AG04450 (cell line): ENCODE measurements at places on chromosomes 3 and 15.

GRCh38 chr3:14216257-14217048 is 37.8 kb downstream of the LSM3 start:
- no peak for DNase-seq

GRCh38 chr3:114110439-114110838 is 53.9 kb downstream of the QTRT2 start:
- DNase-seq: no peak

DNA sequence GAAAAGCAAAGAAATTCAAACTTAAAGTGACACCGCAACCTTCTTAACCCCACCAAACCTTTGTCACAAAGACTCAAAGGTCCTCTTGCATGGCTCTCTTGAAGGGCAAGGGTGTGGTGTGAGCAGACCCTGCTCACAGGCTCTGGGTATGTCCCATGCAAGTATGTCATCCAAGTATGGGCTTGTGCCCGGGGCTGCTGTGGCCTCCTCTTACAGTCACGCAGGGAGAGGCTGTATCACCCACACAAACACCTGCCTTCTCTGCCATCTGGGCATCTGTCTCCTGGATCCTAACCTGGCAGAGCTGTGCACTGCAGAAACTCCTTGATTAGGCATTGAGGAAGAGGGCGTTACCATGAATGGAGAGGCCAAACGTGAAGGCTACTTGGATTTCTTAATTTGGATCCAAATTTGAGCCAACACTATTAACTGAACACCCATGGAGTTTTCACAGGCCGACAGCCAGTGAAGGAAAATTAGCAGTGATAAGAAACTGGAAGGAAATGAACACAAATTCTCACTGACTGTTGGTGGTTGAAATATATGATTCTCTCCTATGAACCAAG is 146.6 kb downstream of the DUT start:
- DNase-seq: no peak

GRCh38 chr3:8914491-8914890 is 48.8 kb downstream of the RAD18 start:
- peak; percentile 90 for DNase-seq

DNA sequence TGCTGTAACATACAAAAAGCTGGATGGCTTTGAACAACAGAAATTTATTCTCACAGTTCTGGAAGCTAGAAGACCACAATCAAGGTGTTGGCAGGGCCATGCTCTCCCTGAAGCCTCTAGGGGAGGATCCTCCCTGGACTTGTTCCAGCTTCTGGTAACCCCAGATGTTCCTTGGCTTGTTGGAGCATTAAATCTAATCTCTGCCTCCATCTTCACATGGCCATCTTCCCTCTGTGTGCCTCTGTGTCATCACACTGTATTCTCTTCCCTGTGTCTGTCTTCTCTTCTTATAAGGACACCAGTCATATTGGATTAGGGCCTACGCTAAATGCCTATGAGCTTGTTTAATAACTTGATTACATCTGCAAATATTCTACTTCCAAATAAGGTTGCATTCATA is 109.5 kb downstream of the STAG1 start:
- no peak for DNase-seq

- no peak for DNase-seq
Measured at GRCh38 chr3:135020181-135020580, 225.1 kb downstream of the EPHB1 start.

DNA sequence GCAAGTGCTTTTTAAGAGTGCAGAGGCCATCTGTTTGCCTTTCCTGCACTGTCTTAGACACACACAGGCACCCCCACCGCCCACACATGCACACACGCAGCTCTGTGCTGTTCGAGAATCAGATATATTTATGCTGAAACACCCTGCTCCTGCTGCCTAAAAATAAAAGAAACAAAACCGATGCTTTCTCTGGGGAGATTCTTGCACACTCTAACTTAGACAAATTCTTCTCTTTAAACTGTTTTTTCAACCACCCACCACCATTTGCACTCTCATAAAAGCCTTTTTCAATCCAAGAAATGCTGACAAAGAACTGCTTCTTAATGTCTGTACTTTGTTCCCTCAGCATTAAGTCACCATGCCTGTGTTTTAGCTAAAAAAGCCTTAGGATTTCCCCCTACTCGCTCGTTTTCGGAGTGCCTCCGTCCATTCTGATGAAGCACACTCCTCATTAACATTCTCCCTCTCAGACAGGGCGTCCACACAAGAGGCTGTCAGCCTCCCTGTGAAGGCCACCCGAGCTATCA is 26.2 kb downstream of the SLC12A8 start:
- no peak for DNase-seq

GRCh38 chr15:100733101-100733842 is 130.9 kb downstream of the ASB7 start:
- DNase-seq: no peak

GRCh38 chr3:180062771-180063170 is 26.0 kb upstream of the PEX5L start:
- DNase-seq: no peak

GRCh38 chr3:172517859-172518466 is 5.3 kb downstream of the TNFSF10 start:
- no peak for DNase-seq

DNA sequence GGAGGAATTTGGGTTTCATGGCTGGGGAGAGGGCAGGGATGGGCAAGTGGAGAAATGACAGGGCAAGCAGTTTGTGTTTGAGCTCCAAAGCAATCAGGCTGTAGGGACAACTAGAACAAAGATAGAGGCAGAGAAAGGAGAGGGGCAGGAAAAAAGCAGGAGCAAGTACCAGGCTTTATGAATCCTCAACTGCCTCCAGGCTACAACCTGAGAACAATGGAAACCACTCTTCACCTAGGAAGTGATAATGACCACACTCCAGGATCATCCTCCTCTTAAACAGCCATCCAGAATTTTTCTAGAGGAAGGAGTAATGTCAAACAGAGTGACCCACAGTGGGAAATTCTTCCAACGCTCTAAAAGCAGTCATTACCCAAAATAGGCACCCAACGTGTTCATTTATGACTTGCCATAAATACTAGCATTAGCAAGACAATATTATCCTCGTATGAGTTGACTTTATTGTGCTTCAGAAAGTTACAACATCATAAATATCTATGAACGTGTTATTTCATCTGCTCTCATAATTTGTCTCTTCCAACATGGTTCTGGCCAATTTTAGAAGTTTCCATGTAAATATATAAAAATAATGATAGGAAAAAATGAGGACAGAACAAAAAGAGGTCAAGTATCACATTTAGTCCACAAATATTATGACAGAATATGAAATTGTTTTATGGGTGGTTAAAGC is 50.5 kb downstream of the TNFAIP8L3 start:
- DNase-seq: no peak

- DNase-seq: peak; percentile 54
Measured at GRCh38 chr3:36700537-36701248, 63.7 kb downstream of the DCLK3 start.

GRCh38 chr3:30984855-30985749 is 90.6 kb upstream of the GADL1 start:
- no peak for DNase-seq

- no peak for DNase-seq
Measured at GRCh38 chr15:62732078-62732477, 310.5 kb upstream of the TPM1 start.

DNA sequence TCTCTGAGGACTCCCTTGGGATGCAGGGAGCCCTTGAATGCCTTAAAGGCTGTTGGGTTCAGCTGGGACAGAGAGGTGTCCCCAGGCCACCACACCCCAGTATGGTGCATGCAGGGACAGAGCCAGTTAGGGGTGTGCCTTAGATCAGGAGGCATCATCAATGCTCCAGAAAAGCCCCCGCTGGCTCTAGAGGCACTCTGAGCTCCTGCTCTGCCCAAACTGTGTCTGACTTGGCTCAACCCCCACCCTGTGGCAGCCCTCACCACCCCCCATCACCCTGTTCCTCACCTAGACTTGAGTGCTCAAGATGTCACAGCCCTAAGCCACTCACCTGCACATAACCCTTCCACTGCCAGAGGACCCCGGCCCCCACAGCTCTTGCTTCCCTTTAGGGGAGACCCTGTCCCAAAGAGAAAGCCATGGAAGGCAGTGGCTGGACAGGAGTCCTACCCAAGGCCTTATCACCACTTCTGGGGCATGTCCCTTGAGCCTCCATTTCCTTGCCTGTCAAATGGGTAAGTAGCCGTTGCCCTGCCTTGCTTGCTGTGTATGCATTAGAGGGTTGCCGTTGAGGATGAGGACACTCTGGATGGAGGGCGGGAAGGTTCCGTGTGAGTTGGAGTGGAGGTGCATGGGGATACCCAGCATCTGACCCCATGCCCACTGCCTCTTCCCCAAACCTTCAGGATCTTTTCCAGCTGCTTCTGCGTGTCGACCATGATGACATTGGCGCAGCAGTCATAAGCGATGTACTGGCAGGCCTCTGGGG is 41.4 kb downstream of the ACSBG1 start:
- DNase-seq: no peak

GRCh38 chr3:156655819-156656550 is 18.4 kb upstream of the TIPARP start:
- no peak for DNase-seq

DNA sequence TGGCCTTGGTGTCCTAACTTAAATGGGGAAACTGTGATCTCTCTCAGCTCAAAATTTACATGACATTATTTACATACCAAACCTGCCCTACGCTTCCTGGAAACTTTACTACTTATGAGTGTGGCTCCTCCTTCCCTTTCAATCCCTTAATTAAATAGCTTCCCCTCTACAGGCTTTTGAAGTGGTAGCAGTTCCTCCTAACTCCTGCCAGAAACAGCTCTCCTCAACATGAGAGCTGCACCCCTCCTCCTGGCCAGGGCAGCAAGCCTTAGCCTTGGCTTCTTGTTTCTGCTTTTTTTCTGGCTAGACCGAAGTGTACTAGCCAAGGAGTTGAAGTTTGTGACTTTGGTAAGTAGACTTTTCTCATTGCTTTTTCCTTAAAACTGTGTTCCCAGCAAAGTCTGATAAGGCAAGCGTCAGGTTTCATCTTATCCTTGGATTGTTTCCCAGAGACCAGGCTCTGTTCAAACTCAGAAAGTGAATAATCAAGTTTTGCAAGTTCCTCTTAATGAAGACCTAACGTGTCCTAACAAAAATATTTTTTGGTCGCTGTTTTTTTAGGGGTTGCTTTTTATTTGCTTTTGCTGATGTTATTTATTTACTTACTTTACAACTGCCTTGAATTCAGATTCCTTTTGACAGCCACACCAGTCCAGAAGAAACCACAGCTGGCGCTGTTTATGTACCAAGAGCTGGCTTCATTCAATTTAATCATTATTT is at the start of gene ACP3:
Gene ACP3 (plus strand): TSS at position 179 of the 720 bp plus-strand sequence. CDS start 50 bp downstream, at position 229.
- peak; percentile 32 for DNase-seq

DNA sequence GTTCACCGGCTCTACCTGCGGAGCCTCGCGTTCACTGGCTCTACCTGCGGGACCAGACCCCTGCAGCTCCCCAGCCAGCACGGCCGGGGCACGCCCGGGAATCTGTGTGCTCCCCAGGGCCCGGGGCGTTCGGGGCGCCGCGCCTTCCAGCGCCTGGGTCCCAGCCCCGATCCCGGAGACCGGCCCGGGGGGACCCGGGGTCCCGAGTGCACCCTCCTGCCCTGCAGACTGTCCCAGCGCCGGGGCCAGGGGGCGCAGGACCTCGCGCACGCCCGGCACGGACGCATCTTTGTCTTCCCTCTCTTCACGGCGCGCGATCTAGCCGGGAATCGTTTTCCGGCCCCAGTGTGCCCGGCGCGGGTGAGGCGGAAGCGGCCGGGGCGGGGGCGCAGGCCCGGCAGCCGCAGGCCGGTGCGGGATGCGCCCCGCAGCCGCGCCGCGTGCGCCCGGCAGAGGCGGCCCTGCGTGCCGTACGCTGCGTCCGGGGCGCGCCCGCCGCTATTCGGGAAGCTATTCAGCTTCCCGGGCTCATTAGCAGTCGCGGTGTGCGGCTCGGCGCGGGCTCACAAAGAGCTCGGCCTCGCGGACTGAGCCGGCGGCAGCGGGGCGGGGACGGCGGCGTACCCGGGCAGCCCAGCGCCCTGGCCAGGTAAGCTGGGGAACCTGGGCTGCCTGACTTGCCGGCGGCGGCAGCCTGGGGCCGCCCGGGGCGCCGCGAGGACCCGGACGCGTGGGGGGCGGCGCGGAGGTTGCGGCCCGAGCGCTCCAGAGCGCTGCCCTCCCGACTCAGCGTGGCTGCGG is at the start of gene APBA2:
Gene APBA2 (plus strand): TSS at position 345 of the 801 bp plus-strand sequence. CDS start 167,911 bp downstream, outside the sequence.
- no peak for DNase-seq

GRCh38 chr3:136194409-136195257 is 1.5 kb downstream of the MSL2 start:
- DNase-seq: no peak

DNA sequence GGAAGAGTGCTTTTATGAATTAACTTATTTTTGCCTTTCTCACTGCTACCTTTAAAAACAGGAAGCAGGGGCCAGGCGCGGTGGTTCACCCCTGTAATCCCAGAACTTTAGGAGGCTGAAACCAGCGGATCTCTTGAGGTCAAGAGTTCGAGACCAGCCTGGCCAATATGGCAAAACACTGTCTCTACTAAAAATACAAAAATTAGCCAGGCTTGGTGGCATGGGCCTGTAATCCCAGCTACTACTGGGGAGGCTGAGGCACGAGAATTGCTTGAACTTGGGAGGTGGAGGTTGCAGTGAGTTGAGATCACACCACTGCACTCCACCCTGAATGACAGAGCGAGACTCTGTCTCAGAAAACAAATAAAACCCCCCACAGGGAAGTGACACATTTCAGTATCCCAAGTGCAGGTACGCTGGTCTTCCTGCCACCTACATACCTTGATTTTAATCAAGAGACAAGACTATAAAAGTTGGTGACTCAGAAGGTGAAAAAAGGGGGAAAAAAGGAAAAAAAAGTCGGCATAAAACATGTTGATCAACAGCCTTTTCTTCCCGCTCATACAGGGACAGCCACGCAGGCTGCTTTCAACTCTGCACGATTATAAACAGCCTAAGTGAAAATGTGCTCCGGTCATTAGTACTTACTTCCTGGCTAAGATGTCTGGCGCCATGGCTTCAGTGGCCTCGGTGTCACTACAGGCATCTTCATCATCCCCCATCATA is 18.8 kb downstream of the PPP1R2 start:
- DNase-seq: no peak

GRCh38 chr3:37772773-37773354 is 88.8 kb upstream of the CTDSPL start:
- no peak for DNase-seq

- no peak for DNase-seq
Measured at GRCh38 chr3:130465521-130465920, 51.5 kb upstream of the COL6A6 start.

DNA sequence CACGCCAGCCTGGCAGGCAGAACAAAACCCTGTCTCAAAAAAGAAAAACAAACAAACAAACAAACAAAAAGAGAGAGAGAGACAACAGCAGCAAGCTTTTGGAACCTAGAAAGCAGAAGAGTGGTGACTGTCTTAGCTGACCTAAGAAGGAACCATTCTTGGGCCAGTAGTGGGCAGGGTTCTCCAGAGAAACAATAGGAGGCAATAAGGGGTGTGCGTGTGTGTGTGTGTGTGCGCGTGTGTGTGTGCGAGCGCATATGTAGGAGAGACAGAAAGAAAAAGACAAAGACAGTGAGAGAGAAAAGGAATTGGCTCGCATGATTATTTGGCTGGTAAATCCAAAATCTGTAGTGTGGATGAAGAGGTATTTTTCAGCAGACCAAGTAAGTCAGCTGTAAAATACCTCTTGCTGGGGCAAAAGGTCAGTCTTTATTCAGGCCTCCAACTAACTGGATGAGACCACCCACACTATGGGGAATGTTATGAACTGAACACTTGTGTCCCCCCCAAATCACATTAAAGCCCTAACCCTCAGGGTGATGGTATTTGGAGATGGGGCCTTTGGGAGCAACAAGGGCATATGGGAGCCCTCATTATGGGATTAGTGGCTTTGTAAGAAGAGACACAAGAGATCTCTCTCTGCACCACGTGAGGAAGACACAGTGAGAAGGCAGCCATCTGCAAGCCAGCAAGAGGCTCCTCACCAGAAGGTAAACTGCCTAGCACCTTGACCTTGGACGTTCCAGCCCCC is 15.1 kb upstream of the BLM start:
- DNase-seq: no peak
